ENCODE measurements at places on chromosomes 1 and 21. TPM values are rescaled to one million over a fixed set of nuclear protein-coding genes. Genes with fewer than 3 reads are reported as not detected.

- peaks cover 87% of the 10 kb centered on the region for H3K4me1 ChIP-seq
- no peaks in the 10 kb centered on the region for H3K27me3 ChIP-seq
- no peak overlapping the region for H3K4me3 ChIP-seq
- no peak for DNase-seq
- H3K36me3 ChIP-seq = no peaks in the 10 kb centered on the region
These were observed 18.0 kb downstream of the KIAA0319L start for GRCh38 chr1:35539073-35539823.

DNA sequence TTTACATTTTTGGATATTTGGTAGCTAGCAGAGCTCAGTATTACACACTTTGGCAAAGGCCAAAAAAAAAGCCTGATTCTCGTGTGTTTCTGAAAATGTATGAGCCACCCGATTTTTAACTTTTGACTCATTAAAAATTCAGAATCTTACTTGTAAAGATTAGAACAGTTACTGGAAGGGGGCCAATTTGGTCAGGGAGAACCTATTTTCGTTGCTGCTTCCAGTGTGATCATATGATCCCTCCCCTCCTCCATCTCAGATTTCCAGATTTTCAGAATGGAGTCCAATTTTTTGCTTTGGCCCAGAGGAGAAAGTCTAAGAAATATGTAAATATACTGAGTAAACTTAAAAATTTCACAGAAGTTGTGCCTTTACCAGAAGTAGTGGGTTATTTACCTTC is 3.2 kb upstream of the OR2AK2 start:
- H3K27ac ChIP-seq = no peak overlapping the region
- peaks cover 4% of the 10 kb centered on the region for H3K4me1 ChIP-seq
- H3K27me3 ChIP-seq = no peaks in the 10 kb centered on the region
- H3K36me3 ChIP-seq = no peaks in the 10 kb centered on the region
- no peak overlapping the region for H3K4me3 ChIP-seq

DNA sequence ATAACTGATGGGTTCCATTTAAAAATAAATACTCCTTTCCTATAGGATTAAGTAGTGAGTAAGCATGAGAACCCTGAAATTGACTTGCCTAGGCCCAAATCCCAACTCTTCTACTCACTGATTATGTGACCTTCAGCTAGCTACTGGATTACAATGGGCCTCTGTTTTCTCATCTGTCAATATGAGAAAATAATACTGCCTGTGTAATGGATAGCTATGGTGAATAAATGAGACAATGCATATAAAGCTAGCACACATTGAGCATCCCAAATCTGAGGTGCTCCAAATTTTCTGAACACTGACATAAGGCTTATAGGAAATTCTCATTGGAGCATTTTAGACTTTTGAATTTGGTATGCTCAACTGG is 5.3 kb upstream of the LRRC8C start:
- H3K36me3 ChIP-seq = no peaks in the 10 kb centered on the region
- no peaks in the 10 kb centered on the region for H3K27me3 ChIP-seq
- no peak overlapping the region for H3K4me3 ChIP-seq
- DNase-seq = no peak

DNA sequence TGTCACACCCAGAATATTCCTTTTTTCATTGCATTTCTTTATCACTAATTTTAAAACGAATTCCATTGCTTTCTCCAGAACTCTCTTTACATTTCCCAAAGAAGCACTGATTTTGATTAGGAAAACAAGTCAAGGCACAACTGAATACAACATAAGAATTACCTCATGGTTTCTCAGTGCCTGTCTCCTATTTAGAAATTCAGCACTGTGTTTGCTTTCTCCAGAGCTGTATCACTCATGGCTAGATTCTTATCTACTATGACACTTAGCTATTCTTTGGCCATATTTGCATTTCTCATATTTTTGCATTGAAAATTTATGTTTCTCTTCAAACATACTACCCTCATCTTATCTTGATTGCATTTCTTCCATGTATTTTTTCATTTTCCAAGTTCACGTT is 1402.0 kb downstream of the MRPL39 start:
- no peak overlapping the region for H3K27ac ChIP-seq
- DNase-seq = no peak
- H3K4me1 ChIP-seq = no peaks in the 10 kb centered on the region
- no peak overlapping the region for H3K4me3 ChIP-seq

DNA sequence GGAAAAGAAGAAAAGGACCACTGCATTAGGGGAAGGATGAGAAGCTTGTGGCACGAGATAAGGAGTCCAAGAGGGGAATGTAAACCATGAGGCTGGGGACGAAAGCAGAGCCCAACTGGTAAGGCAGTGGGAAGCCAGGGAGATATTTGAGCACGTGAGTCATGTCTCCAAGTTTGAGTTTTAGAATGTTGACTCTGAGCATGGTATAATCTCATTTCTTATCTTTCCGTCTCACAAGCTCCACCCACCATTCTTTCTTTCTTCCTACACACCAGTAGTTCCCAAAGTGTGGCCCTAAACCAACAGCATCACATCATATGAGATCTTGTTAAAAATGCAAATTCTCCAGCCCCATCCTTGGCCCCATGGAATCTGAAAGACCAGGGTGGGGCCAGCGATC is 145.3 kb downstream of the PLPP3 start:
- DNase-seq = no peak
- H3K4me3 ChIP-seq = no peak overlapping the region
- H3K36me3 ChIP-seq = no peaks in the 10 kb centered on the region
- no peak overlapping the region for H3K27ac ChIP-seq
- H3K27me3 ChIP-seq = no peaks in the 10 kb centered on the region

GRCh38 chr1:96525657-96526557 is 195.7 kb upstream of the PTBP2 start:
- H3K4me1 ChIP-seq = no peaks in the 10 kb centered on the region
- H3K27me3 ChIP-seq = no peaks in the 10 kb centered on the region
- no peak for DNase-seq
- no peak overlapping the region for H3K27ac ChIP-seq
- H3K4me3 ChIP-seq = no peak overlapping the region

DNA sequence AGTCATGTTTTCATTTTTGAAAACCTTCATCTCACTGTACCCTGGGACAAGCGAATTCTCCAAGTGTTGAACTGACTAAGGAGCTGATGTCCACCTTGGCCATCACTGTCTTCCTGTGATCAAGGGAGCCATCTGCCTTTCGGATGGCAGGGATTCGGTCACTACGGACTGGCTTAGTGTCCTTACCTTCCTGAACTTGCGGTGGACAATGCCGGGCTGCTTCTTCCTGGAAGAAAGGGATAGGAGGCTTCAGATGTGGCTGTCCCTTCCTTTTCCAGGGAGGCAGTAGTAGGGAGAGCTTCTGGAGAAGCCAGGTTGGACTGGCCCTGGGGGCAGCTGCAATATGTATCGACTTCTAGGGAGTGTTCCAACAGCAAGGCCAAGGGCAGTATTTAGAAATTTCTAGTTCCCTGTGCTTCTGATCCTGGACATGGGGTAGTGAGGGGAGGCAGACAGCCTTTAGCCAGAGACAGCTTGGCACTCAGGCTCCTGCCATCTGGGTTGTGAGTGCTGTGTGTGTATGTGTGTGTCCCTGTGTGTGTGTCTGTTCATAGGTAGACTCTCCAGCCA is 114.6 kb downstream of the IER5 start:
- H3K36me3 ChIP-seq = no peaks in the 10 kb centered on the region
- no peaks in the 10 kb centered on the region for H3K27me3 ChIP-seq
- no peak overlapping the region for H3K4me3 ChIP-seq
- peak; percentile 42 for DNase-seq
- no peak overlapping the region for H3K27ac ChIP-seq

DNA sequence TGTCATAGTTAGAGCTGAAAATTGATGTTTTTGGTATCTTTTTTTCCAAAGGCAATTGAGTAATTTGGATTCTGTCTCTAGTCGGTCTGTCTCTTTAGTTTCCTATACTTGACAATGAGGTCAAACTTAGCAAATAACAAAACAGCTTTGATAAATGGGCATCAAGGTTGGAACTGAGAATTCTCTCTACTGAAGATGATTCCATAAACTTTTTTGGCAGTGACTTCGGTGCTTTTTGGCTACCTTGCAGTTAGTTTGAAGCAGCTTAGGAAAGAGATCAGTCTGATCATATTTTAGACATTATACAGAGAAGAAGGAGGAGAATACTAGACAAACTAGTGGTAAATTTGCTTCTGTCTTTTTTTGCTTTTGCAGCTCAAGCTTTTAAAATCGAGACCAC is 559 bp downstream of the VCAM1 start:
- H3K4me3 ChIP-seq = peak overlapping the region; percentile 45
- peaks cover 4% of the 10 kb centered on the region for H3K36me3 ChIP-seq
- peak overlapping the region; percentile 66 for H3K27ac ChIP-seq
- H3K27me3 ChIP-seq = no peaks in the 10 kb centered on the region
- no peak for DNase-seq

- no peak for DNase-seq
- H3K4me3 ChIP-seq = no peak overlapping the region
- H3K36me3 ChIP-seq = no peaks in the 10 kb centered on the region
These were observed 3.3 kb downstream of the NR5A2 start for GRCh38 chr1:200030791-200031190.

DNA sequence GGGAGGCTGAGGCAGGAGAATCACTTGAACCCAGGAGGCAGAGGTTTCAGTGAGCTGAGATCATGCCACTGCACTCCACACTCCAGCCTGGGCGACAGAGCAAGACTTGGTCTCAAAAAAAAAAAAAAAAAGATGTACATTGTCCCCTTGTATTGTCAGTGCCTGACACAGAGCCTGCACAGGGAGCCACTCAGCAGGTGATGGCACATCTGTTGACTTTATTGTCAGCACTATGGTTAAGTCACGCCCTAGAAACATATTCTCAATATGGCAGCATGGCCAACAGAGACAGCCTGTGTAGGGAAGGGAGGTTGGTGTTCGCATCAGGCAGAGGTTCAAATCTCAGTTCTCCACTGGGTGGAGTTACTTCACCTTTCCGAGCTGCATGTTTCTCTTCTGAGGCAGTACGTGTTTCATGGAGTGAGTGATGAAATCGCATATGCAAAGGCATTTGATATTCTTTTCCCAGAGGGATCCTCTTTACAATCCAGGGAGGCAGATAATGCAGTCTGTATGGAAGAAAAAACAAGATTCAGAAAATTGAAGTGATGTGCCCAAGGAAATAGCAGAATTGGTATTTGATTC is 20.6 kb downstream of the LAMC2 start:
- no peak for DNase-seq
- H3K27me3 ChIP-seq = no peaks in the 10 kb centered on the region
- H3K4me3 ChIP-seq = no peak overlapping the region
- no peaks in the 10 kb centered on the region for H3K4me1 ChIP-seq

GRCh38 chr1:156372265-156372586 is 3.2 kb downstream of the RHBG start:
- peaks cover 36% of the 10 kb centered on the region for H3K27me3 ChIP-seq
- H3K4me1 ChIP-seq = peaks cover 9% of the 10 kb centered on the region
- no peaks in the 10 kb centered on the region for H3K36me3 ChIP-seq

DNA sequence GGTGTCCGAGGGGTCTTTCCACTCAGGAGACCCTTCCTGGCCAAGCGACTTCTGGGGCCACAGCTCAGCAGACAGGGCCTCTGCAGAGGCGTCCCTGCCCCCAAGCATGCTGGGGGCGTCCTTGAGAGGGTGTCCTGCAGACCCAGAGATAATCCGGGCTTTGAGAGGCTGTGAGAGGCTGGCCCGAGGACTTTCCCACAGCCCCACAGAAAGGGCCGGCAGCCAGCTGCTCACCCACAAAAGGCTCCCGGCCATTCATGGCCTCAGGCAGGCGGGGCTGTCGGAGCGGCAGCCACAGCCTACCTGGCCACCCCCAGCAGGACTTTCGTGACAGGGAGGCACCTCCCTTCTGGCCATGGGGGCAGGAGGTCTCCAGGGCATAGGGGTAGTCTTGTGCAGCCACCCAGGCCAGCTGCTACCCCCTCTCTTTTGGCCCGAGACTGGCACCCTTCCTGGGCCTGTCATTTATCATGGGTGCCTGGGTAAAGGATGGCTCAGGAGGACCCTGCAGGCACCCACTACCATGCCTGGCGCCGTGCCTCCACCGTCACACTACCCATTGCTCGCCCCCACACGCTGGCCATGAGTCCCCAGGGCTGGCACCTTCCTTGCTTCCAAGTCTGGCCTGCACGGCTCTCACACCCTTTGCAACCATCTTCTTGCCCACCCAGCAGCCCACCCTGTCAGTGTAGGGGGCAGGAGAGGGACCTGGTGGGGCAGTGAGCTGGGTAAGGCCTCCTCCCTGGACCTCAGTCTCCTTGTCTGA is 11.1 kb upstream of the TNFRSF14 start:
- H3K27ac ChIP-seq = peak overlapping the region; percentile 98
- no peaks in the 10 kb centered on the region for H3K36me3 ChIP-seq
- DNase-seq = peak; percentile 86
- H3K4me1 ChIP-seq = peaks cover 98% of the 10 kb centered on the region
- H3K4me3 ChIP-seq = no peak overlapping the region

- H3K4me3 ChIP-seq = no peak overlapping the region
- H3K4me1 ChIP-seq = no peaks in the 10 kb centered on the region
- peak; percentile 25 for DNase-seq
These were observed 22.3 kb upstream of the PDE9A start for GRCh38 chr21:42631142-42631541.

DNA sequence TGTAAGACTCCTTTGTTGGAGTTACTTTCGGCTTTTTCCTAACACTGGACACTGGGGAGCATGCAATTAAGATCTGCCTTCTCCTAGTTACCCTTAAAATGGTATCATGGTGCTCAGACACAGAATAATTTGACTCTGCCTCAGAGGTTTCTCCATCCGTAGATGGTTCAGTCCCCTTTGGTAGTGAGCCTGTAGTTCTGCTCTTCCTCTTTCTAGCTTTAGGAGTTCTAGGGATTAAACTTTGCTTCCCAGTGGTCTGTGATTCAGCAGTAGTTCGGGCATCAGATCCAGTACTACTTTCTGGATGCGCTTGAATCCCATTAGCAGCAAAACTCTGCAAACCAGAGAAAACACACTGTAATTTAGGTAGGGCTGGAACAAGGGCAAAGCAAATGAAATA is 1.5 kb downstream of the DNTTIP2 start:
- H3K4me1 ChIP-seq = peaks cover 57% of the 10 kb centered on the region
- peaks cover 38% of the 10 kb centered on the region for H3K36me3 ChIP-seq
- DNase-seq = no peak
- H3K27ac ChIP-seq = no peak overlapping the region
- H3K27me3 ChIP-seq = no peaks in the 10 kb centered on the region

Gene PLEKHA6
- polyA plus RNA-seq = 1.8 TPM

Gene VHLL
- polyA plus RNA-seq = not detected

Gene NRIP1
- polyA plus RNA-seq = 7.4 TPM

Gene LRIF1
- polyA plus RNA-seq = 15.1 TPM

Gene TRPM2
- 44.1 TPM for polyA plus RNA-seq

Gene RTCA
- 25.5 TPM for polyA plus RNA-seq

Gene EXOSC10
- polyA plus RNA-seq = 49.6 TPM

Gene COL18A1
- 66.9 TPM for polyA plus RNA-seq
